ENCODE measurements at places on chromosomes 1 and 21. TPM values are rescaled to one million over a fixed set of nuclear protein-coding genes. Genes with fewer than 3 reads are reported as not detected.

GJA4 gene
- not detected for total RNA-seq

LCE1B gene
- not detected for total RNA-seq

FAM110D gene
- 0.03 TPM for total RNA-seq

TRIM45 gene
- 1.6 TPM for total RNA-seq

CASZ1 gene
- 1.4 TPM for total RNA-seq

Measured in A549 treated with AZD2906 at 1 μM for 4 hours (cell line).